ENCODE measurements at places on chromosomes 5 and 9.

DNA sequence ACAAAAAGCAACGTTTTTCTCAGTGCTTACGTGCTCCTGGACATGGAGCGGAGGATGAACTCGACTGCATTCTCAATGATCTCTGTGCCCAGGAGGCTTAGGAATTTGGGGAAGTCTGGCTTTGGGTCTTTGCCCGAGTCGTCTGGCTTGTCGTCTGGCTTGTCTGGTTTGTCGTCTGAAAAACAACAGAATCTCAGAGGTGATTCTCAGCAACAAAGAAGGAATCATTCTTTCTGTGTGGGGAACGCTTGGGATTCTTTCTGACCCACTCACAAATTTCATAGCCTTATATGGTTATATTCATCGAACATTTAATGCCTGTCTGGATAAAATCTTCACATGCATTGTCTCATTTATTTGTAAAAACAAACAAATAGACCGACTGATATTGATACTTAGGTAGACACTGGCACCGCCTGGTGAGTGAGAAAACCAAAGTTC is 4.7 kb downstream of the C5orf46 start:
- peak; percentile 20 for DNase-seq

DNA sequence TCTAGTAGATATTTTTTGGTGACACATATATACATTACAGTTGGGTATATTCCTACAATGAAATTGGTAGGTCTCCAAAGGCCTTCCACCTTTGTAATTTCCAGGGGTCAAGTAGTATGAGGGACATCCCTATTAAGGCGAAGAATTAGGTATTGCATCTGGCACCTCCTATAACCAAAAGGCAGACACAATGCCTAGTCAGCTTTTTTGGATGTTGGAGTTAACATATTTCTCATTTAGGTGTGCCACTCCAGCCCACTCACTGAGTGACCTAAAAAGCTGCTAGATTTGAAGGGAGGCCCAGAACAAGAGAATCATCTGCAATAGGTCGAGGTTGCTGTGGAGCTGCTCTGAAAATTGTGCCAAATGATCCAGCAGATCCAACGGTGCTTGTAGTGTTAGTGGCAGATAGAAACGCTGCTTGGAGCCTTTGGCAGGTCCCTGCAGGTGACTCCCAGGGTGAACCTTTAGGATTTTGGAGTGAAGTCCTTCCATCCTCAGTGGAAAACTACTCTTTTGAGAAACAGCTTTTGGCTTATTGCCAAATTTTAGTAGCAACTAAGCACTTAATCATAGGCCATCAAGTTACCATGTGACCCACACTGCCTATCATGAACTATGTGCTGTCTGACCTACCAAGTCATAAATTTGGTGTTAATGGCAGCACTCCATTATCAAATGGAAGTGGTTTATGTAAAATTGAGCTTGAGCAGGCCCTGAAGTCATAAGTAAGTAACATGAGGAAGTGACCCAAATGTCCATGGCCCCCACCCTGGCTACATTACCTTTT is 15.7 kb upstream of the FNIP1 start:
- no peak for DNase-seq

DNA sequence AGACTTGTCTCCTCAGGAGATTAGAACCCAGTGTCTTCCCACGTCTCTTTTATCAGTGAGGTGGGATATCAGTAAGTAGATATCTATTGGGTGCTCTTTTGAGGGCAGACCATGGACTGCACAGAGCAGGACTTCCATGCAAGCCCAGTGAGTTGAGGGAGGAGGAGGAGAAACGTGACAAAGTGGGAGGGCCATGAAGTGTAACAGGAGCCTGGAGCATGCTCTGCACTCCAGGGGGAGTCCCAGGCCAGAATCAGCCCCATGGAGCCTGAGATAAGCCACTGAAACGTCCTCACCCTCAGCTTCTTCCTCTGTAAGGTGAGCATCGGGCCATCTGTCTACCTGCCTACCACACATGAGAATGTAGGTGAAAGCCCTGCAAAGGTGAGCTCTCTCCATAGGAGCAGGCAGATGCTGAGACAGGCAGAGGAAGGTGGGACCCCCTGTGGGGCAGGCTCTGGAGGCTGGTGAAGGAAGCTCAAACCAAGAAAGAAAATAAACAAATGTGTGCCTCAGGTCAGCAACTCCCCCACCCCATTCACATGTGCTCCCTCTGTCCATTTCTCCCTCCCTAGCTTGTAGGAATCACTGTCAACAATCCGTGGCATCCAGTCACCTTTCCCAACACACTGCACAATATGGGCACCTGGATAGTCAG is 87.4 kb downstream of the NRG2 start:
- DNase-seq, result no peak

DNA sequence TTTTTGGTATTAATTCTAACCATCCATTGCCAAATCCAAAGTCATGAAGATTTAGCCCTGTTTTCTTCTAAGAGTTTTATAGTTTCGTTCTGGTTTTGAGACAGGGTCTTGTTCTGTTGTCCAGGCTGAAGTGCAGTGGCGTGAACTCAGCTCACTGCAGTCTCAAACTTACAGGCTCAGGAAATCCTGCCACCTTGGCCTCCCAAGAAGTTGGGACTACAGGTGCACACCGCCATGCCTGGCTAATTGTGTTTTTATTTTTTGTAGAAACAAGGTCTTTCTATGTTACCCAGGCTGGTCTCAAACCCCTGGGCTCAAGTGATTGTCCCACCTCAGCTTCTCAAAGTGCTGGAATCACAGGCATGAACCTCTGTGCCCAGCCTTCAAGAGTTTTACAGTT is 21.0 kb downstream of the ACTL7A start:
- DNase-seq, result no peak

DNA sequence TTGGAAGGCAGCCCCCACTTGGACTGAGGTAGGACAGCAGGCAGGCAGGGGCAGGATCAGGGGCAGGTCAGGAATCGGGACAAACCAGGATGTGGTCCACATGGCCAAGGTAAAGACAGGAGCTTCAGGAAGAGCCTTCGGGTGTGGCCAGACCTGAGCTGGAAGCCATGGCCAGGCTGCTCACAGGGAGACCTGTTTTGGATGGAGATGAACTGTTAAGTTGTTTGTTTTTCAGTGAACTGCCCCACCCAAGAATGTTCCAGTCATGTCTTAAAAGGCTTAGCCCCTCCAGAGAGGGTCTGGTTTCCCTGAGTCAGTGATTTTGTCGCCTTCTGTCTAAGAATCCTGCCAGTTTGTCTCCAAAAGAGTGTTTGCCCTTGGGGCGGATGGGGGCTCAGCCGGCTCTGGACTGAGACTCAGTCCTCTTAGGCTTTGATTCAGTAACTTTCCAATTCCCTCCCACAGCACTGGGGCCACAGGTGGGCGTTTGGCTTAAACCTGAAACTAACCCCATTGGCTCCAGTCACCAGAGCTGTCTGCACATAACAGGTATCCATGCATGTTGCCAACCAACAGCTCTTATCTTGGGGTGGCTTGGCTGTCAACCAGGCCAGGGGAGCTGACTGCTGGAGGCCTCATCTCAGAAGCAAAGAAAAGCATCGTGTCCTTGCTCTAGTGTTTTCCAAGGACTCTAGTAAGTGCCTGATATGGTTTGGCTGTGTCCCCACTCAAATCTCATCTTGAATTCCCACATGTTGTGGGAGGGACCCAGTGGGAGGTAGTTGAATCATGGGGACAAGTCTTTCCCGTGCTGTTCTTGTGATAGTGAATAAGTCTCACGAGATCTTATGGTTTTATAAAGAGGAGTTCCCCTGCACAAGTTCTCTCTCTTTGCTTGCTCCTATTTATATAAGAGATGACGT is 11.3 kb upstream of the ANKH start:
- no peak for DNase-seq

DNA sequence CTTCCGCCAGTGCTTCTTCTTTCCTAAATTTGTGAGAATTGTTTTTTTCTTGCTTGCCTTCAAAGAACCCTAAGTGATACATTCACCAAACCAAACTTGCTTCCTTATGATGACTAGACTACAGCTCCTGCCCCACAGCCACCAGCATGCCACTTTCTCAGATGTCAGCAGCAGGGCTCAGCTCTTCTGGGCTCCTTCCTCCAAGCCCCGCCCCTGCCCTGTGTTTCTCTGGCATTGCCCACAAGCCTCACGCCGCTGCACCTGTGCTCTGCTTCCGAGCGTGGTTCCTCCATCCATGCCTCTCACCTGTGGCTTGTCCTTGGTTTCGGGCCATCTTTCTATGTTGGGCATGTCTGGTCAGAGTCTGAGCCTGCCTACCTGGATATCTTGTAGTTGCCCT is 10.6 kb downstream of the UNC5A start:
- no peak for DNase-seq

DNA sequence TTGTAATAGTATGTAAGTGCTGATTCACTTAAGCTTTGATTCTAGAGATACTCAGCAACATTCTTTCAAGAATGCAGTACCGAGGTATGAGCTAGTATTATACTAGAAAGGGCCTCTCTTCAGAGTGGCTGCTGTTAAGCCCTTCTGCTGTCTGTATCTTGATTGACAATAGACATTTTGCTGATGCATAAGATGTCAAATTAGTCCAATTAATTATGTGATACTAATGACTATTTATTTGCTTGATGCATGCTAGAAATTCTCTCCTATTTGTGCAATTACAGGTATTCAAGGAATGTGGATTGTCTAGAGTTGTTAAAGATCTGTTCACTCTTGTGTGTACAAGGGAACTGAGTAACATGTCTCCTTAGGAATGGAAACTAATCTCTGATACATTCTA is 92.3 kb upstream of the PTGER4 start:
- peak; percentile 12 for DNase-seq

- peak; percentile 81 for DNase-seq
These were observed 31.7 kb upstream of the PRXL2C start for GRCh38 chr9:96686638-96687335.

- DNase-seq, result no peak
These were observed 33.5 kb downstream of the ANXA2R start for GRCh38 chr5:43006424-43007202.

GRCh38 chr5:150836703-150837102 is 9.6 kb upstream of the IRGM start:
- no peak for DNase-seq

DNA sequence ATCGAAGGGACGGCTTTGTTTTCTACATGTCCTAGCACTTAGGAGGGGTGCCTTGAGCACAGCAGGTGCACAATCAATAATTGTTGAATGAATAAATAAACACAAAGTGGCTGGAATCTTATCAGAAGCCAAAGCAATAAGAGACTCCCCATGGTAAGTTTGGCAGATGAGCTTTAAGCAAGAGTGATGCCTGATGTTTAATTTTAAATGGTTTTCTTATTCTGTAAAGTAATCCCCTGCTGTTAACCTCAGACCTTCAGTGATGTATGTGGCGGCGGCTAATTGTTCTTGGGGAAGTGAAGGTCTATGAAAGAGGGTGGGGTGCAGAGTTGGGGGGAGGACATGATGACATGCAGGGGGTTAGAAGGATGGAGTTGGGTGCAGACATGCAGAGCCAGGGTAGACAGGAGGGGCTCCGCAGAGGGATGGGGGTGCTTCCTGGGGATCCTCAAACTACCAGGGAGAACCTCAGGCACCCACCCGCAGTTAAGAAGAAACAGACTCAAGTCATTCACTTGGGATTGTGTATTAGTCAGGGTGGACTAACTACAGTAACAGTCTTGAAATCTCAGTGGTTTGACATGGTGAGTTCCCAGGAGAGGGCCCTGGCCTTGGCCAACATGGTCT is 65.7 kb upstream of the SHB start:
- no peak for DNase-seq

Data from umbilical cord (tissue), 2 donors.